ENCODE measurements at places on chromosomes 13 and 19.

- peak; percentile 97 for DNase-seq
These were observed 59.5 kb upstream of the SLC7A1 start for GRCh38 chr13:29654843-29655547.

GRCh38 chr13:26255691-26256277 lies 1.9 kb downstream of the CDK8 start:
- no peak for DNase-seq

- no peak for DNase-seq
These were observed 488.4 kb downstream of the KLF5 start for GRCh38 chr13:73547239-73547638.

- no peak for DNase-seq
These were observed 18.4 kb downstream of the TMEM272 start for GRCh38 chr13:51826606-51827005.
